Activated T-cell treated with anti-CD3 and anti-CD28 coated beads, Interleukin-2, amount 50 U/mL, for 24 hours (primary cell): ENCODE measurements at places on chromosomes 13 and 19.

- no peak for DNase-seq
These were observed 13.6 kb upstream of the USP29 start for GRCh38 chr19:57105976-57106721.

DNA sequence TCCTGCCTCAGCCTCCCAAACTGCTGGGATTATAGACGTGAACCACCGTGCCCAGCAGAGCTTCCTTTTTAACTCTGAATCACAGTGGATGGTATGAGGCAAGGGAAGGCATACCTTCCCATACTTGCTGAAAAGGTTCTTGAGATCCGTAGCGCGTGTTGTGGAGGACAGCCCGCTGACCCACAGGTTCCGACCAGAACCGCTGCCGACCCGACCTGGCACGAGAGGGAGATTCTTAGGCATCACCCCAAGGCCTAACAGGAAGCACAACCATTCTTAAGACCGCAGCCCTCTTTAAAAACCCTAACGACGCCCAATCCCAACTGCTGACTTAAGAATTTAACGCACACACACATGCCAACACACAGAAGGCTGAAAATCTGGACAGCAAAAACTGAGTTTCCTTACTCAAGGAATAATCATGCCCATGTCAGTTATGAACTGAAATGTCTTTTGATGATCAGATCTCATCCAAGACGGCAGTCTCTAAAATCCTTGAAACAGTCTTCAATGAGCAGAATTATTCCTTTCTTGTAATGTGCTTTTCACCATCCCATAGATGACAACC, 12.6 kb downstream of the SAFB2 start:
- DNase-seq: no peak

DNA sequence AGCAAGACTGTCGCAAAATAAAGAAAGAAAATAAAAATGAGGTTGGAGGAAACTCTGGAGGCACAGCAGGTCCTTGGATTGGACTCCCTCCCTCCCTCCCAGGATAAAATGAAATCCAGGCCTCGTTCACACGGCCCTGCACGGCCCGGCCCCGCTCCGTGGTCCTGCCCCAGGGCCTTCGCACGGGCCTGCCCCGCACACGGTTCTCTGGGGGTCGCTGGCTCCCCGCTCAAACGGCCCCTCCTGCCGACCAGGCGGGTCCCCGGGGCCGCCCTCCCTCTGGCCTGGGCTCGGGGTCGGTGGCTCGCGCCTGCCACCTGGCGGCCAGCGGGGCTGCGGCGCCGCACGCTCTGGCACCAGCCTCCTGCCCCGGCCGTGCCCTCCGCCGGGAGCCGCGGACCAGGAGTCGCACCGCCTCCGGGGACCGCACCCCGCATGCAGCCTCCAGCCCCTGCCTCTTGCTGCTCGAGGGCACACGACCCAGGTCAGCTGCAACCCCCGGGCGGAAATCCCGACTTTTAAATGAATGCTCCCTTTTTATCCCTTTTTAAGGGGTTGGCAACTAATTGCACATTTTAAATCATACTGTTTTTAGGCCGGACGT, 1.5 kb upstream of the WDR18 start:
- DNase-seq: peak; percentile 89

GRCh38 chr19:6413291-6413690, 11.3 kb downstream of the KHSRP start:
- DNase-seq: no peak

GRCh38 chr19:2523630-2524311, 47.8 kb downstream of the GADD45B start:
- DNase-seq: no peak

GRCh38 chr13:44601586-44601985, 25.5 kb upstream of the TSC22D1 start:
- DNase-seq: no peak

DNA sequence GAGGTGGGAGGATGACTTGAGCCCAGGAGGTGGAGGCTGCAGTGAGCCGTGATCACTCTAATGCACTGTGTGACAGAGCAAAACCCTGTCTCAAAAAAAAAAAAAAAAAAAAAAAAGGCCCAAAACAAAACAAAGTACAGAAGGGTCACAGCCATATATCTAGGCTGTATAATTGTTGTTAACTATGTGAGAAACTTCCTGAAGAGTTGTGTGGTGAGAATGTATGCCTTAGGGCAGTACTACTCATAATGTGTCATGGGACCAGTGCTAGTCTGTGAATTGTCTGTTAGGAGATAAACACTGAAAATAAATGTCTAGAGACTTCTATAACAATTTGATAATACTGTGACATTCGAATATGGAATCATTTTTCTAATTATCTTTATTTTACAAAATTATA, 43.1 kb downstream of the PAN3 start:
- DNase-seq: no peak

GRCh38 chr13:31878495-31878894, 139.2 kb downstream of the RXFP2 start:
- no peak for DNase-seq

GRCh38 chr19:17070421-17070820, 4.8 kb downstream of the HAUS8 start:
- no peak for DNase-seq

DNA sequence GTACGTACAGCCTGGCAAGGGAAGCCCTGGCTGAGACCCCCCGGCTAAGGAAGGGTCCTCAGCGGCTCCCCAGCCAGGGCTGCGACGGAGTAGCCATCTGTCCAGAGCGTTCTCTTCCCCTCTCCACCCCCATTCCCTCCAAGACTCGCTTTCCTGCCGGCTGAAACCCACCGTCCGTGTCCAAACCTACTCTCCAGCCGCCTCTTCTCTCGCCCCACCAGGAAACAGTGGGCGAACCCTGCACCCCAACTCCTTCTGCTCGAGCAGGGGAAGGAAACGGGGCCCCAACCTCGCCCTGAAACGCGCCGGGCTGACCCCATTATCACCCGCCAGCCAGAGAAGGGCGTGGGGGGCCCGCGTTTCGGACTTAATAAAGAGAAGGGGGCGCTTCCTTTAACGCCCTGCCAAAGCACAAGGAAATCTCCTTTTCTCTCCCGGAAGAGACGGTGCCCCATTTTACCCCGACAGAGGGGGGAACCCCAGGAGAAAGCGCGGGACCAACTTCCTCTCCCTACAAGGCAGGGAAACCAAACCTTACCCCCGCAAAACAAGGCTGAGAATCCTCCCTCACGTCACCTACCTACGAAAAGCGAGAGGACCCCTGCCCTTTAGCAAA, 2.5 kb downstream of the ZC3H4 start:
- peak; percentile 78 for DNase-seq

GRCh38 chr19:37564624-37565369, 29.8 kb downstream of the ZNF571 start:
- no peak for DNase-seq

DNA sequence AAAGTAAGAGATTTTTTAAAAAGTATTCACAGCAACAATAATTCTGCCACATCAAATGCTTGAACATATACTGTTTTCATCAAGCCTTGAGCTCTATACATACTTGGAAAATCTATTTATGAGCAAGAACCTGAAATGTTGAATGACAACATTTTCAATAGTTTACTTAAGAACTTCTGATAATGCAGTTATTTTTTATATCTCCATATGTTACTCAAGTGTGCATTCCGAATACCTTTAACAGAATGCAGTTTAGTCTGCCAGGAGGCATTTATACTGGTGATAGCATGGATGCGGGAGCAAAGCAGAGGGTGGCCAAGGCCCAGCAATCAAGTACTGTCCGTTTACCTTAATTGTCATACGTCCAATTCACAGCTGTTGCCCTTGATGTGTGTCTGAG, 589.5 kb downstream of the KCTD12 start:
- DNase-seq: no peak

DNA sequence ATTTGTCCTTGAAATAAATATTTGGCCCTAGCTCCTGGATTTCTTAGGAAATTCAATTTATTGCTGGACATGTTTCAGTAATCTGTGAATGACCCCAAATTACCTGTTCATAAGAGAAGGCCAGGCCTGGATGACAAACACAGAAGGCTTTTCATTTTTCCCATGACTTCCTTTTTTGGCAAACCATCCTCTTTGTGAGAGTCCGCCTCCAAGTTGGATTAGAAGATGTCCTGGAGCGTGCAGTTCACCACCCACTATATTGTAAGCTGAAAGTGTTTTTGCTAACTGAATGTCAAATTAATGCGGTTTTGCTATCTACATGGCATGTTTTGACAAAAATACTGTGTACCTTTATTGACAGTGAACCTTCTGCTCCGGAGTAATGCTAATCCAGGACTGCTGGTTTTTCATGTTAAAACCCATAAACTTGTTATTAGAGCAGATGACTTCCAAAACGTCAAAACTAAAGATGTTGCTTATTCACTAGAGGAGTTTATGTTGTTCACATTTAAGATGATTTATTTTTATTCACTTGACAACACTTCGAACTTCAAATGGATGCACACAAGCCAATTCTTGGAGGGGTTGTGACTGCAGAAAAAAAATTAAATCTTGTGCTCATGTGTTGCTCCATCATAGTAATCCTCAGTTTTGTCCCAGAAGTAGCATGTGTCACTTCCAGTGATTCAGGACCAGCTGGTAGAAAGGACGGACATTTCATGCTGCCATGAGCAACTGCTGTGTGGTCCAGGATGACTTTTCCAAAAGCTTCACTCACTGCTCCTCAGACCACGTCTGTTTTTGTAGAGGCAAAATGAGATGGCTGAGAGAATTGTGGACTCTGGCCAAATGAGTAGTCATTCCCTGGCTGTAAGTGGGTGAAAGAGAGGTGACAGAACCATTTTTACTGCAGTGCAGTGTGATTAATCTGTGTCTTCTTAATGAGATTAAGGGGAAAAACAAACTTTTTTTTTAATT, 71.0 kb downstream of the ITGBL1 start:
- DNase-seq: no peak

DNA sequence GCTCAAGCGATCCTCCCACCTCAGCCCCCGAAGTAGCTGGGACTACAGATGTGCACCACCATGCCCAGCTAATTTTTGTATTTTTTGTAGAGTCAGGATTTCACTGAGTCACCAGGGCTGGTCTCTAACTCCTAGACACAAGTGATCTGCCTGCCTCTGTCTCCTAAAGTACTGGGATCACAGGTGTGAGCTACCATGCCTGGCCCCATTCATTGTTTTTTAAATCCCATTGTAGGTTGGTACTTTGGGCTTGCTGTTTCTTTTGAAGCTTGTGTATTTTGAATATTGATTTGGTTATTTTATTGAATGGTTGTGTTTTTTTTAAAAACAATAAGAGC, 26.7 kb downstream of the ZMYM2 start:
- no peak for DNase-seq

- DNase-seq: no peak
These were observed 149.7 kb downstream of the OXGR1 start for GRCh38 chr13:96844616-96845015.

GRCh38 chr19:13790354-13790753, 4.9 kb upstream of the ZSWIM4 start:
- no peak for DNase-seq
